Stimulated activated CD4-positive, alpha-beta T cell treated with anti-CD3 and anti-CD28 coated beads, TNF-alpha, amount 100 ng/mL, for 4 hours (primary cell): ENCODE measurements at places on chromosomes 5 and 9.
A peak's percentile ranks its signal among the peaks of the same experiment; 100 is the strongest.

GRCh38 chr9:92059661-92060060 lies 55.6 kb downstream of the SPTLC1 start:
- no peak for DNase-seq

DNA sequence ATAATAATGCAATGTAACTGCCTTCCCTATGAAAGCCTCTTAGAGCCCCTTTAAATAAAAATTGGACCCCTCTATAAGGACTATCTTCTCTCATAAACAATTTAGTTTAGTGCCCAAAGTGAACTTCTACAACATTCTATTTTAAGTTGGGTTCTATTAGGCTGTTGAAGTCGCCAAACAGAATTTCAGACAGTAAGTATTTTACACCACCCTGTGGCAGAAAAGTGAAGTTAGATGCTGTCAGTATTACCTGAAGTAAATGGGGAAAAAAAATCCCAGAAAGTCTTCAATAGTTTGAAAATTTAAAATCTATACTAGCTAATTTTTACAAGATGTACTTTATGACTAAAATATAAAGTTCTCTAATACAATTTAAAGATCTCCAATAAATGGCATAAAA lies 29.5 kb downstream of the CAAP1 start:
- DNase-seq, result no peak

GRCh38 chr9:94767331-94768072 lies 41.0 kb downstream of the AOPEP start:
- DNase-seq, result no peak

- no peak for DNase-seq
These were observed 73.7 kb downstream of the PDE4D start for GRCh38 chr5:59819806-59820205.

DNA sequence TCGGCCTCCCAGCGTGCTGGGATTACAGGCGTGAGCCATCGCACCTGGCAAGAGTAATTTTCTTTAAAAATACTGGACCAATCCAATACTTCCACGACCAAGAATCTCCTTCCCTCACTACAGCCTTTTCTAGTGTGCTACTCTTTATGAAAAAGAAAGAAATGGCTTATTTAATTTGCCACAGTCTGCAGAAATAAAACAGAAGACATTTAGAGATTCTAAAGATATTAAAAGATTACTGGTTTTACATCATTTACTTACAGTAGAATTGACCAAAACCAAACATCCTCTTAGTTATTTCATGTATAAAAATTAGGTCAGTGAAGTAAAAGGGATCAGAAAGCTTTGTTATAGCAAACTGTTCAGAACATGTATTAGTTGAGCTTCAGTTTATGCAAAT lies 679.6 kb downstream of the MAT2B start:
- DNase-seq, result no peak

- no peak for DNase-seq
These were observed 77.0 kb downstream of the ANKRD55 start for GRCh38 chr5:56155992-56156584.

DNA sequence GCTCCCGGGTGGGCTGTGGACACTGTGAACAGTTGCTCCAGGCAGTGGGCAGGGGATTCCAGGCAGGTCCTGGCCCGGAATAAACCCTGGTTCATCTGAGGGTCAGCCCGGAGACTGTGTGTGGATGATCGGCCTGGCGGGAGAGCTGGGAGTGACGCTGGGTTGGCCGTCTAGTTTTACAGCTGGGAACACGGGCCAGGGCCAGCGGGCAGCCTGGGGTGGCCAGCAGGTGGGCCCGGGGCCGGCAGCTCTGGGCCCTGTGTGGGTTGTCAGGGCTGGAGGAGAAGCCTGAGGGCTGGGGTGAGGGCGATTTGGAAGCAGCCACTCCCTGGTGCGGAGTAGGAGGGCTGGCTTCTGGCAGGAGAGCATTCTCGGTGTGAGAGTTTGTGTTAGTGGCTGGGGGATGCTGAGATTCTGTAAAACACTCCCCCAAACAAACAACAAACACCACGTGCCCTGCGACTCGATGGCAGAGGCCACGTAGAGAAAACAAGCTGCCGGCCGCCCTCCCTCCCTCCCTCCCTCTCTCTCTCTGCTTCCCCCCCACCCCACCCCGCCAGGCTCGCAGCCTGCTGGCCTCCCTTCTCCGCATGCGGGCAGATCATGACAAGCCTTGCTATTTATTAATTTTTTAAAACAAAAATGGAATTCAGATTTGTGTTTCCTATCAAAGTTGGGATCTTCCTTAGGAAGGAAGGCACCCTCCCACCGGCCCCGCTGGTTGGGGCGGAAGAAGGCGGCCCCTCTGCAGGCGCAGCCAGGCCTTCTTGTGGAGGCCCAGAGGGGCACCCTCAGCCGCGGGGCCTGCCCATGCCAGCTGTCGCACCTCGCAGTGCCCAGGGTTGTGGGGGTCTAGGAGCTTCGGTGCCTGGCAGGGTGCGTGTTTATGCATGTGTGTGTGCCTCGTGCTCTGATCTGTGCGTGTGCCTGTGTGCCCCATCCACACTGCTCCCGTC lies 49.5 kb downstream of the RXRA start:
- DNase-seq, result no peak

GRCh38 chr5:111787006-111787405 lies 30.0 kb upstream of the NREP start:
- no peak for DNase-seq

DNA sequence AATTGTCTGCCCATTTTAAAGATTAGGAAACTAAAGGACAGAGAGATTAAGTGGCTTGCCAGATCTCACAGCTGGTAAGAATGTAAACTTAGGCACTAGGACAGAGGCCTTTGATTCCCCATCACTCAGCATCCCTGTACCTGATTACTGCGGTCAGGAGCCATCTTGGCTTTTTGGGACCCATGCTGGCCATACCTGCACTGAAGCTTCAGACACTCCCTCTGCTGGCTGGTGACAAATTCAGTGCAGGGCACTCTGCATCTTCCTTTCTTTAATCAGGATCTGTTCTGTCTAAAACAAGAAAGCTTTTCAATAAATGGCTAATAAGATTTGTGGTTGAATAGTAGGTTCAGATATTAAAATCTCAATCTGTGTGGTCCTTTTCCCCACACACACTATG lies 215.5 kb upstream of the RORB start:
- DNase-seq, result no peak

- no peak for DNase-seq
These were observed 141.4 kb downstream of the PLK2 start for GRCh38 chr5:58318468-58318867.

DNA sequence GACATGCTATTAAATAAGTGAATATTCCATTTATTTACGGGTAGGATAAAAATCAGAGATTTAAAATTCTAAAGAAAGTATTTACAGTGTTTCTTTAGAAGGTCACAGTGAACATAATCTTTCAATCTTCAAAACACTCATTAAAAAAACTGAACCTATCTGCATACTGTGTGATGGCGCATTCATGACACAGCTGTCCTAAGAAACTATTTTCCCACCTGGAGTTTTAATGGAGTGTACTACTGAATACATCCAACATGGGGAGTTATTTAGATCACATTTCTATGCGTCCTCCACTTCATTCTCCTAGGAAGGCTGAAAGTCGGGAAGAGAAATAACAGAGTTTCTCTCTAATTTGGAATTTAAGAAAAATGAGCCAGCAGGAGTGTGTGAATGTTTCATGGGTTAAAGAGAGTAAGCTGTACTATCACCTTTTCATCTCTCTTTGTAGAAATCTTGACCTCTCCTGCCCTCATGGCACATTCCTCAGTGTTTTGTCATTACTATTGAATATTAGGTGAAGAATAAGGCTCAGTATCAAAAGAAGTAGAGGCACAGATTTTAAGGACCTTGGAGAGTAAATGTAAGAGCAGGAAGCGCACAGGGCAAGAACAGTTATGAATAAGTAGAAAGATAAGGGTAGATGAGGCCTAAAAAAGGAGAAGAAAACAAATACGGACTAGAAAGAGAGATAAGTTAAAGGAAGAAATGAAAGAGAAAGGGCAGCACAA lies 551.2 kb upstream of the TUSC1 start:
- no peak for DNase-seq

DNA sequence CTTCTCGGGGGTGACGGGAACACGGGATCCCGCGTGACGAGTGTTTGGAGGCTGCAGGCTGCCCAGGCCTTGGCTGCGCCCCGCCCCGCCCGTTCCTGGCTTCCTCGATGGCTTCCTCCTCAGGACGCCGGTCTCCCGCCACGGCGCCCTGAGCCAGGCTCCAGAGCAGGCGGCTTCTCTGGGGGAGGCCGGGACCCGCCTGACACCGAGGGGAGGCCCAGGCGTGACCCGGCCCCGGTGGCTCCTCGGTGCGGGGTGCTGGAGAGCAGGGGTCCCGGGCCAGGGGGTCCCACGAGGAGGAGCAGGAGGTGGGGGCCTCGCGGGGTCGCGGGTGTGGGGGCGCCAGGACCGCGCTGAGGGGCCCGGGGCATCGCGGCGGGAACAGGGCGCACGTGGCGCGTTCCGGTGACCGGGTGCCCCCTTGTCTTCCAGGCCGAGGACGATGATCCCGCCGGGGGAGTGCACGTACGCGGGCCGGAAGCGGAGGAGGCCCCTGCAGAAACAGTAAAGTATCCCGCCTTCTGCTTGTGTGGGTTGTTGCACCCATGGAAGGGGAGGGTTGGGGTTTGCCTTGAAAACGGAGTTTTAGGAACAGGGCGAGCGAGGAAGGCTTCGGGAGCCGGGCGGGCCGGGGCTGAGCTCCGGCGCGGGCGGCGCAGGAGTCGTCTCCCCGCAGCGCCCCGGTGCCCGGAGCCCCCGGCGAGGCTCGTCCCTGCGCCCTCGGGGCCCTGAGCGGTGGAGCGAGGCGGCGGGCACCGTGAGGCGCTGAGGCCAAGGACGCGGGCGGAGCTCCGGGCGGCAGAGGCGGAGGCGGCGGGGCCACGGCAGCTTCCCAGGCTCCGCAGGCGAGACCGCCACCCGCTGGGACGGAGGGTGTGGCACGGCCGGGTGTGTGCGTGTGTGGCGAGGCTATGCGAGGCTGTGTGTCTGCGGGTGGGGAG lies 22.2 kb downstream of the AHRR start:
- DNase-seq, result peak; percentile 13

GRCh38 chr5:133890776-133891280 lies 77.6 kb downstream of the C5orf15 start:
- no peak for DNase-seq

DNA sequence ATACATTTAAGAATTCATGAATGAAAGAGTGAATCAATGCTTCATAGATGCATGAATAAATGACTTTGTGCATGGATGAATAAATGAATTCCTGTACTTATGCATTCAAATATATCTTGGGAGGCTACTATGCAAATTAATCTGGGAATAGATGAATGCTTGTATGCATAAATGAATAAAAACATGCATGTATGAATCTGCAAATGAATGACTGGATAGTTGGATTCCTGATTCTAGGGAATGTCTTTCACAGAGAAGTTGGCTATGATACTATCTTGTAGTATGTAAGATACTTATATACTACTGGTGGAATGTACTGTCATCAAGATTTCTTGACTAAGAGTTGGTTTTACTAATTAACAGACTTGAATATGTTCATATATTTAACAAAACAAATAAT lies 75.3 kb upstream of the ASTN2 start:
- no peak for DNase-seq

DNA sequence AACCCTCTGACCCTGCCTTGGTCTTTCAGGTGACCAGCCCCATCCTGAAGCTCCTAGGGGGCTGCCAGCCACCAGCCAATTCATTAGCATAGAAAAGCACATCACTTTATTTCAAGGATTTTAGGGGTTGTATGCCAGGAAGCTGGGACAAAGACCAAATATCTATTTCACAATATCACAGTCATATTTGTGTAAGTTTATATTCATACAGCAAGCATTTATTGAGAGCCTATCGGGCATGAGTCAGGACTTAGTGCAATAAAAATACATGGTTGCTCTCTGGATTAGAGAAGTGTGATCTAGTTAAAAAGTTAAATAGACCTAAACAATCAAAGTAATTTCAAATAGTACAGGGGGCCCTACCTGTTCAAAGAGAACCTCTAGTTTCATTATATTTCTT lies 113.8 kb downstream of the ERCC6L2 start:
- no peak for DNase-seq

DNA sequence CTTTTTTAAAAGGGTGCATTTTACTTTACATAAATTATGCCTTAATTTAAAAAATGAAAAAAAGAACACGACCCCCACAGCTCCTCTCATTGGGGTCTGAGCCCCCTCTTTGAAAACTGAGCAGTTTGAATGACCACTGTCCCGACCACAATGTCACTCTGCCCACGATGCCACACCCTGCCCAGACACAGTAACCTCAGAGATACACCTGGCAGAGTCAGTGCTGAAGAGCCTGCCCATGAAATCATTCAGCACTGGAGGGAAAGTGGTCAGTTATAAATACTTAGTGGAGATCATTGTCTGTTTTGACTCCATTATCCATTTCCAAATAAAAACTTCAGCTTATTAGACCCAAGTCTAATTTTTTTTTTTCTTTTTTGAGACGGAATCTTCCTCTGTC lies 49.3 kb downstream of the DNAJC21 start:
- no peak for DNase-seq

DNA sequence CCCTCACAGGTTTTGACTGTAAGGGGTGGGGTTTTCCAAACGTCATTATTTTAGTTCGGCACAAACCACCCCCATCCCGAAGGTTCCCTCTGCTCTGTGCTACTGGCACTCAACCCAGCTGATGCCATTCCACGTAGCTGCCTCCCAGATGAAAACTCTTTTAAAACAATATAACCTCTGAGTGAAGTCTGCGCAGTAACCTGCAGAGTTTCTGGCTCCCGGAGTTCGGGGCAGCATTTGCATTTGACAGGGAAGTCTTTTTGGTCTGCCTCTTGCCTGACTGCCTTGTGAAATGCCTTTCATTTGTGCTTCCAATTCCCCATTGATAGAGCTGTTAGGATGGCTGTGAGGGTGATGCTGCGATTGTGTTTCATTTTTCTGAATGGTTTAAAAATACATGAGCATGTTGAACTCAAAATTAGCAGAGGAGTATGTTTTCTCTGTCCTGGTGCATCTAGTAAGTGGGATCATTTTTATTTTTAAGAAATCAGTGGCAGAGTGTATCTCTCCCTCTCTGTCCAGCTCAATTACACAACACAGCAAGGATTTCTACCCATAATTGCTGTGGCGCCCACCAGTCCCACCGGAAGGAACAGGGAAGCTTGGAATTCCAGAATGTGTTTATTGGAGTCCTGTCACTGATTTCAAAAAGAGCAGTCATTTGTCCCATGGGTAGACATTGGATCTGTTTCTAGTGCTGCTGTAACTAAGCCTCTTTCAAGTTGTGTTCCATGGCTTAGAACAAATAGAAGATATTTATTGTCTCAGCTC lies 24.8 kb downstream of the ADCY2 start:
- DNase-seq, result no peak

DNA sequence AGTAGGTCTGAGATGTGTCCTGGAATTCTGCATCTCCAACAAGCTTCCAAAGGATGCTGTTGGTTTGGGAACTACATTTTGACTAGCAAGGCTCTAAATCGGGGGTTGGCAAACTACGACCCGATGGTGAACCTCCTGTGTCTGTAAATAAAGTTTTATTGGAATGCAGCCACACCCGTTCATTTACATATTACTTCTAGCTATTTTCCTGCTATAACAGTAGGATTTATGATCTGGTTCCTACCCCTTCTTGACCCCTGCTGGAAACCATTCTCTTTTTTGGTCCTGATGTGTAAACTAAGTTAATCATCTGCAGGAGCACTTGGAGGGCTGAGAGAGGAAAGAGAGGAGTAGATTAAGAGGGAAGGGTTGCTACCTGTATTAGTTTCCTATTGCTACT lies 454.5 kb downstream of the RASEF start:
- DNase-seq, result no peak

- DNase-seq, result no peak
These were observed 106.5 kb upstream of the DMRT1 start for GRCh38 chr9:734831-735511.
